ENCODE measurements at places on chromosomes 16 and 17.

DNA sequence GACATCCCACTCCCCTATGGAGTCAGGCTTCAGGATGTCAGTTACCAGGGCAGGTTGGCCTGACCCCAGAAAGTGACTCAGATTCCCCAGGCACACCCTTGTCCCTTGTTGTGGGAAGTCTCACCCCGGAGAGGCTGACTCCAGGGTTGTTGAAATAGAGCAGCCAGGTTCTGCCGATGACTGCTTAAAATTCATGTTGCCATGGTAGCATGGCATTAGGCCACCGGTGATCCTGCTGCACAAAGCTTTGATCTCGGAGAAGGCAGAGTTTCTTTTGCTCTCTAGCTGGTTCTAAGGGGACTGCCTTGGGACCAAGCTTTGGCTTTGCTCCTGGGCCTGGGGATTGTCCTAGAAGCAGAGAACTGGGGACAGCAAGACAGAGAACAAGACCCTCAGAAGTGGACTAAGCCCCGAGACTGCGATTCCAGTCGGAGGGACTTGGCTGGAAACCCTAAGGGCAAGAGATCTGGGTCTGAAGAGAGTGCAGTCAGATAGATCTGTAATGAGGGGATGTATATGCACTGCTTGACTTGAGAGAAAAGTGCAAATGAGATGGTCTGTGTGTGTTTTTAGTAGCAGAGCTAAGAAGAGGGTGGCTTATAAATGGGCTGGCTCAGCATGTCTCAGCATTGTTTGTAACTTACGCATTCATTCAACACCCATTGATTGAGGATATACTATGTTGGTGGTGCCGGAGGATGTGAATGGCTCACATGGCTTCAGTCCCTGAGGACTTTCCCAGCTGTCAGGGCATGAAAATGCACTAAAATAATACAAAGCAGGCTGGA lies 106.9 kb downstream of the RGS9 start:
- no peak for DNase-seq

GRCh38 chr16:85521552-85522307 lies 91.4 kb upstream of the GSE1 start:
- no peak for DNase-seq

DNA sequence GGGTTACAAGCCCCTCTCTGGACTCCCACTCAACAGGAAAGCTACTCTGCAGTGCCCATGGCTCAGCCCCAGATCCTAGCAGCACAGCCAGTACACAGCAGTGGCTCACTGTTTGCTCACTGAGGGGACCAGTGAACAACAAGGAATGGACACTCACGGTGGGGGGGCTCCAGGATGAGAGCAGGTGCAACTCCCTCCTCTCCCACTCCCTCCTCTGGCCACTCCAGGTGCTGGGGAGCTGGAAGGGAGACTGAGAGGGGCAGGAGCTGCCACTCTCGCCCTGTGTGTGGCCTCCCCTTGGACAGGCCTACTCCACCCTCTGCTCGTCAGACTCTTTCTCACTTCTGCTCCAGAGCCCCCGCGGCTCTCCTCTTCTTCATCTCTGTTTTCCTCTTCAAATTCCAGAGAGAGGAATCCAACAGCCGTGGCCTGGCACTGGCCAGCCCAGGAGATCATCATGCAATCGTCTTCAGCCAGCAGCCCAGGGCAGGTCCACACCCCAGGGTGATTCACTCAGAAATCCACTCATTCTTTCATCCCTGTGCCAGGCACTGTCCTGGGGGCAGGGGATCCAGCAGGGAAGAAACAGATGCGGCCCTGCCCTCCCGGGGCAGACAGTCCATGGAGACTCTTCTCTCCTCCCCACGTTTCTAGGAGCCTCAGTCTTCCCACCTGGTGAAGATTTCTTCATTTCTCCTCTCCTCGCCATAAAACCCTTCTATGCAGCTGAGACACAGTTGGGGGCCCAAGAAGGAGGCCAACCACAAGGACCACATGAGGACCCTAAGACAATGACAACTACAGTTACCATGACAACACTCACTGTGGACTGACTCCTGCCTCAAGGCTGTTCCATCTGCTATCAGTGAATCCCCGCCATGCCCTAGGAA lies 30.7 kb downstream of the CFAP20 start:
- no peak for DNase-seq

GRCh38 chr16:23941963-23942564 lies 106.3 kb downstream of the PRKCB start:
- no peak for DNase-seq

All from NCI-H1417 treated with DMSO at 0.1 percent for 48 hours (cell line).